ENCODE measurements at places on chromosomes 13 and 19.

DNA sequence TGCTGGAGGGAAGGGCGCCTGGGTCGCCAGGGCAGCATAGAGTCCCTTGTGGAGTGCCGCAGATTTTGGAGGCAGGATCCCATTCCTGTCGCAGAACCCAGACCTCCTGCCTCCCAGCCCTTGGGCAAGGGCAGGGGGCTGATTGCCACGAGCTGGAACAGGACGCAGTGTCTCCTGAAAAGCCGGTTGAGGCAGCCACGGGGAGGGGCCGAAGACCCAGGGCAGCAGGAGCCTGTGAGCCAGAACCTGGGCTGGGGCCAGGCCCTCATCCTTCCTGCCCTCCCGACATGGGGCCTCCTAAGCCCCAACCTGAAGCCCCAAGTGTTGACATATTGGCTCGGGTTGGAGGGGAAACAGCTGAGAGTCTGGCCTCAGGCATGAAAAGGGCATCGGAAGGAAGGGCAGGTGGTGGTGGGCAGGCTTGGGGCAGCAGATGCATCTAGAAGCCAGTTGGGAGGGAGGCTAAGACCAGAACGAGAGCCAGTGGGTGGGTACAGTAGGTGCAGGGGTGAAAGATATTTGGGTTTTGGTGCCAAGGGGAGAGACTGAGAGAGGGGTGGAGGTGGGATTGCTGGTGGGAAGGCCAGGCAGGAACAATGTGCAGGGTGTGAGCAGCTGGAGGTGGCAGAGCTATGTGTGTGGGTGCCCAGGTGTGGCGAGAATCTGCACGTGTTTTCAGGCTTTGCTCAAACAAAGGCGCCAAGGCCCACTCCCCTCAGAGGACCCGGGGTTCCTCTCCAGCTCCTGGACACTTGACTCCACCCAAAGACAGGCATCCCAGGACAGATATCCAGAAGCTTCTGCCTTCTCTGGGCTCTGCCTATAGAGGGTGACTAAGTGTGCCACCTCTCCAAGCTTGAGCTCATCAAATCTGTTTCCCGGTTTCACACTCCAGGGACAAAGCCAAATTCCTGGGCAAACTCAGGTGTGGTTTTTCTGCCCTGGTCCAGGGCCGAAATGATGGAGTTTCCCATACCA lies 1.4 kb upstream of the SBSN start:
- DNase-seq, result no peak

- DNase-seq, result no peak
These were observed 1235.2 kb upstream of the SLC10A2 start for GRCh38 chr13:104301171-104301975.

GRCh38 chr19:35347171-35347929 lies at the start of gene FFAR1:
Gene FFAR1, plus strand, starts transcription at chr19:35347902. Its CDS starts 3,650 bp downstream, at chr19:35351552.
- DNase-seq, result no peak

GRCh38 chr19:2167896-2168618 lies 4.3 kb downstream of the DOT1L start:
- DNase-seq, result no peak

- DNase-seq, result no peak
These were observed 48.0 kb upstream of the WASF3 start for GRCh38 chr13:26509491-26509890.

DNA sequence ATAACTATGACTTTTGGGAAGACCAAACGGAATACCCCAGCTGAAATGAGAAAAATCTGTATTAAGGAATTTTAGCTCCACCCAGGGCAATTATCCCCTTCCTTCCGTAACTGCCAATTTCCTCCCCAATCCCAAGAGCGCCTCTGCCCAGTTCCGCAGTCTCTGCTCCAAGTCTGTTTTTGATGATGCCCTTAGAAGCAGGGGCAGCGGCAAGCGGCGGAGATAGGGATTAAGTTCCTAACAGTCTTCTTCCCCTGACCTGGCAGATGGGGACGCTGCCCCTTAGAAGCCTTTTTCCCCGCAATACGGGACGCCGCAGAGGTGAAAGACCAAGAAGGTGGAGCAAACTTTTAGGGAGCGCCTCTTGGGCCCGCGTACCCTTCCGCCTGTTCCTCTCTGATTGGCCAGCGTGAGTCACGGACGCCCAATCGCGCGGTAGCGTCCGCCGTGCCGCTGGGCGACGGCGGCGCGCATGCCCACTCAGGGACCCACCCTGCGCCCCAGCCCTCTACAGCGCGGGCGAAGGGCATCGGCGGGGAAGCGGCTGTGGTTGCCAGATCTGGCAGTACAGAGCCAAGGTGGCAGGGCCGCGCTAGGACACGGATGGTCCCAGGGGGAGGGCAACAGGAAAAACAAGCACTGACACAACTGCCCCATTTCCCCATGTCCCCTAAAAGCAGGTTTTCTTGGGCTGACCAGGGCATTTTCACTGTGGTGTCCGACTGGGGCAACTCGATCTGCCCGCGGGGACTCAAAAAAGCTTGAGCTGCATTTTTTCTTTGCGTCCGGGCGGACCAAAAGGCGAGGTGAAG lies 843 bp upstream of the TDRD3 start:
- DNase-seq, result peak; percentile 94

Measured in NCI-H146 (cell line).